Left ventricle myocardium inferior (tissue), 1 donor: ENCODE measurements at places on chromosomes 11 and 22. TPM values are rescaled to one million over a fixed set of nuclear protein-coding genes. Genes with fewer than 3 reads are reported as not detected.

ANGPTL5 gene
- 1.3 TPM for total RNA-seq

PATE4 gene
- total RNA-seq = not detected

GRCh38 chr22:44380756-44381486, 68.2 kb upstream of the SHISAL1 start:
- no peaks in the 10 kb centered on the region for H3K4me1 ChIP-seq
- DNase-seq = no peak
- H3K36me3 ChIP-seq = no peaks in the 10 kb centered on the region
- H3K27me3 ChIP-seq = peaks cover 10% of the 10 kb centered on the region
- H3K4me3 ChIP-seq = no peak overlapping the region

MED17 gene
- 21.0 TPM for total RNA-seq

GRCh38 chr11:126474220-126474619, 118.7 kb downstream of the ST3GAL4 start:
- no peaks in the 10 kb centered on the region for H3K27me3 ChIP-seq
- H3K36me3 ChIP-seq = no peaks in the 10 kb centered on the region
- peak overlapping the region; percentile 56 for H3K27ac ChIP-seq
- peak; percentile 36 for DNase-seq

GRCh38 chr22:46240907-46241306, 9.2 kb downstream of the CDPF1 start:
- H3K27me3 ChIP-seq = no peaks in the 10 kb centered on the region
- H3K4me3 ChIP-seq = no peak overlapping the region
- DNase-seq = no peak
- H3K4me1 ChIP-seq = peaks cover 92% of the 10 kb centered on the region

FUT4 gene
- 1.4 TPM for total RNA-seq

DNA sequence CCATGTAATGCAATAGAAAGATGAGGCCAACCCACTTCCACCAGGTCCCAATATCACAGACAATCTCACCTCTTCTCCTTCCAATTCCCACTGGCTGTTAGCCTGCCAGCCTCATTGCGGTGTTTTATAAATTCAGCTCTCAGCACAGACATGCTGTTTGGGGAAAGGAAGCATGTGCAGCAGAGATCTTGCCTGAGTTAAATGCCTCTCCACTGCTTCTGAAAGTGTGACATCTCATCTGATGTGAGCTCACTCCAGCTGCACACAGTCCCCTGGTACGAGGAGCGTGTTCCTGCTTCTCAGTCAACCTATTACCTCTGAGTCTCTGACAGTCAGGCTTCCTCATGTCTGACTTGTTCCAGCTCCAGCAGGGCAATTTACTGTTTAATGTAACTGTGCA, 122.7 kb upstream of the GUCY1A2 start:
- no peak for DNase-seq
- no peak overlapping the region for H3K4me3 ChIP-seq
- H3K27ac ChIP-seq = no peak overlapping the region
- H3K36me3 ChIP-seq = no peaks in the 10 kb centered on the region
- H3K4me1 ChIP-seq = no peaks in the 10 kb centered on the region

DNA sequence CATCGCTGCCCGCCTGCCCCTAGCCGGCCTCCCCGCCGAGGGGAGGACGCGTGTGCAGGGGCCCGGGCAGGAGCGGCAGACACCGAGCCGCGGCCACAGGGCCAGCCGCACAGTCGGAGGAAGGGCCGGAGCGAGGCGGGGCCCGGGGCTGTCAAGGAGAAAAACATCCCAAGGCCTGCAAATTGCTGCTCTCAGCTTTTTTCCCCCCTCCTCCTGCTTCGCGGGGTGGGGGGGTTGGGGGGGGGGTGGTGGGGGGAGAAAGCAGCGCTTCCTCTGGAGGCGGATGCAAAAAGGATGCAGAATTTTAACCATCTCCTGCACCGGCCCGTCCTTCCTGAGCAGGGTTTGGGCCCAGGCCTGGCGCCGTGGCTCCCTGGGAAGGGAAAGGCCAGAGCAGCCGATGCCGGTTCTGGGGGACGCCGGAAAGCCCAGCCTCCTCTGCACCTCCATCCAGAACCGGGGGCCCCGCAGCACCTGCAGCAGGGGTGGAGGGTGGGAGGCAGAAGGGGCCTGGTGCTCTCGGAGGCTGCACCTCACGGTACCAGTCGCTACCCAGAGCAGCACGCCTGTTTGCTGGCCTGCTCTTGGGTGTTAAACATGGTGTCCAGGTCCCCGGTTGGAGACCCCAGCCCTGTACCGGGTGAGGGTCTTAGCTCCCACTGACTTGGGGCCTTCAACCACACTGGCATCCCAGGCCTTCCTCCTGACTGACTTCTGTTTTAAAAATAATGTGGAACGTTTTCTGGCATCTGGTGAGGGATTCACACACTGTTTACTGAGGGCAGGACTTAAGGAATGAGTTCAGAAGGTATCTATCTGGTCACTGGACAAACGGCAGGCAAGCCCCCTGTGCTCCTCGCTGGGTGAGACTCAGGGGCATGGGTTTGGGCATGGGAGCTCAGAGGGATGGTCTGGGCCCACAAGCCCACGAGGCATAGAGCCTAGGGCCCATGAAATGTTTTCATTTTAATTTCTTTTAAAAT, 77.4 kb upstream of the WNT7B start:
- no peaks in the 10 kb centered on the region for H3K27me3 ChIP-seq
- peak overlapping the region; percentile 84 for H3K4me3 ChIP-seq
- peak overlapping the region; percentile 100 for H3K27ac ChIP-seq
- no peaks in the 10 kb centered on the region for H3K36me3 ChIP-seq

HEPACAM gene
- not detected for total RNA-seq

OR5B21 gene
- total RNA-seq = not detected

DNA sequence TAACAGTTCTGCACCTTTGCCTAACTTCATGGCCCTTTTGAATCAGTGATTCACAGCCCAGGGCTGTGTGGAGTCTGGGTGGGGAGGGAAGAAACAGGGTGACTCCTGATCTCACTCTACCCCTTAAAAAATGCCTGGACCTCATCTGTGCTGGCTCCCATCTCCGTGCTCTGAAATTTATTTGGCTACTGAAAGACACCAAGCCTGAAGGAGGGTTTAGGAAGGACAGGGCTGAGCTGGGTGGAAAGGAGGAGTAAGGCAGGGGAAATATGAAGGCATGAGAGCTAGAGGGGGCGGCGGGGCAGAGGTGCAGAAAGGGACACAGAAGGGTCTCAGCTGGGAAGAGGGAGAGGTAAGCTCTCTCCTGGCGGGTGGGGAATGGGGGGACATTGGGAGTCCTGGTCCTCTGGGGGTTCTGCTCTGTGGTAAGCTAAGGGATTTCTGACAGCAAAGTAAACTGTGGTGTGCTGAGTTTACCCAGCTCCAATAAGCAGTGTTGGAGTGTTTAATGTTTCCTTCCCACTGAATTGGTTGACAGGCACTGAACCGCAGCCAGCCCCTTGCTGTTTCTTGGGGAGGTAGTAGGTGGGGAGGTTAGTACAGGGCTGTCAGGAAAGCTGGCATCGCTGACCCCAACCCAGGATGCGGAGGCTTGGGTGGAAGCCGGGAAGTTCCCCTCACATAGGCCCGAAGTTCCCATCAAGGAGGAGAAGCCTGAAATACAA, 71.1 kb downstream of the RPUSD4 start:
- DNase-seq = no peak
- H3K36me3 ChIP-seq = no peaks in the 10 kb centered on the region
- peaks cover 15% of the 10 kb centered on the region for H3K27me3 ChIP-seq
- no peak overlapping the region for H3K4me3 ChIP-seq

DNA sequence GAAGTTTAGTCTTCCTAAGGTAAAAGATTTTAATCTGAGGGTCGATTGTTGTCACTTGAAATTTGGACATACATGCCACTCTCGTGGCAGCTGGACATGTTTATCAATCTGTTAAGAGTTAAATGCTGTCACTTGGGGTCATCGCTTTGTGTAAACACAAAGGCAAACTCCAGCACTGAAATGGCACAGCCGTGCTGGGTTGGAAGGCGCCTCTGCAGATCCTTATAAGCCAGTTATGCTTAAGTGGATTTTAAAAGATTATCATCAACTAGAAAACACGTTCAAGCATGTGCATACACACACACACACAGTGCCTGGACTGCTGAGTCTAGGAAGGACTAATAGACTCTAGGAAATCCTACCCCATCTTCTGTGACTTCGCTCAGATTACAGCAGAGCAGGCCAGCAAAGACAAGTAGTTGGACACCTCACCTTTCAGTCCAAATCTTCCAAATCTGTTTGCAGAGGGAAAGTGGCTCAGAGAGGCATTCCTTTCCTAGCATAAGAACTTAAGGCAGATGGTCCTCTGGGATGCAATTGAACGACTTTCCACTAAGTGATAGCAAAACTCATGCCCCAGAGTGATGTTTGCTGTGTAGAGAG, 83.7 kb downstream of the CACNG2 start:
- H3K4me3 ChIP-seq = no peak overlapping the region
- no peak for DNase-seq
- no peaks in the 10 kb centered on the region for H3K4me1 ChIP-seq
- no peak overlapping the region for H3K27ac ChIP-seq
- no peaks in the 10 kb centered on the region for H3K36me3 ChIP-seq

DNA sequence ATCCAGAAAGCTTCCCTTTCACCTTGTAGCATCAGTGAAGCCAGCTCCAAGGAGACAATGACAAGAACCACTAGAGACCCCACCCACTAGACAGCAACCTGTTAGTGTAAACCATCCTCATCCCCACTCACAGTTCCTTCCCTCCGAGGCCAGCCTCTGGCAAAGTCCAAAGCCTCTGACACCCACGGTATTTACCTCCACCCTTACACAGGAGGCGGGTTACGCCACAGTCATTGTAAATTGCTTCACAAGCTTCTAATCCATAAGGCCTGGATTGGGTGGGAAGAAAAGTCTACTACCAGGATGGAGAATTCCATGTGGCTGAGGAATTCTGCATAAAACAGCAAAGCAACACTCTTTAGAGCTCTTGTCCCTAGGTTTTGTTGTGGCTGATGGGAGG, 287.4 kb downstream of the BUD13 start:
- H3K4me1 ChIP-seq = no peaks in the 10 kb centered on the region
- peaks cover 71% of the 10 kb centered on the region for H3K27me3 ChIP-seq
- H3K27ac ChIP-seq = no peak overlapping the region
- no peak for DNase-seq
- H3K4me3 ChIP-seq = no peak overlapping the region

- H3K36me3 ChIP-seq = peaks cover 64% of the 10 kb centered on the region
- DNase-seq = no peak
- peaks cover 69% of the 10 kb centered on the region for H3K4me1 ChIP-seq
Measured at GRCh38 chr11:117219455-117219854, 12.4 kb downstream of the PCSK7 start.

GRCh38 chr11:112655371-112655770, 305.8 kb upstream of the NCAM1 start:
- peak; percentile 87 for DNase-seq
- peak overlapping the region; percentile 74 for H3K27ac ChIP-seq
- H3K27me3 ChIP-seq = no peaks in the 10 kb centered on the region

TSPAN4 gene
- total RNA-seq = 33.0 TPM

PIM3 gene
- 57.1 TPM for total RNA-seq

ATP5MG gene
- total RNA-seq = 854 TPM

DNA sequence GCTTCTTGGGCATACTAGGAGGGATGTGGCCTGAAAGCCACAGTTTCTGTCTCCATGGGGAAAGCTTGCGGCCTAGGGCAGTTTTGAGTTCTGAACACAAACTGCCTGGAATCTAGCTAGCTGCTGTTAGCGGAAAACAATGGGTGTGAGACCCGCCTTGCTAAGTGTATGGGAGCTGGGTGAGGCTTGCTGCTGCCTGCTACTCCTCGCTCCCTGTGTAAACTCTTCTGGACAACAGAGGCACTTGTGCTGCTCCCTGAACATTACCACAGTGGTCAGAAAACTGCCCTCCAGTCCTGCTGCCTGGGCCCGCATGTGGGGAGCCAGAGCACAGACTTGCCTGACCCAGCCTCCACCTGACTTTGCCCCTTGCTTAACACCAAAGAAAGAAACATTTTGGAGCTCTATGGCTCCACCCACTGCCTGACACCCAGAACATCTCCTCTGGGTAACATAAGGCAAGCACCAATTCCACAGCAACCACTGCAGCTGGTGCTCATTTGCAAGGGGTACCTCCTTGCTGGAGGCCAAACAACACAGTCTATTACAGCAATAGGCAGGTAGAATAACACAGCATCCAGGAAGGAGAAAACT, 766.3 kb upstream of the RAG2 start:
- no peaks in the 10 kb centered on the region for H3K27me3 ChIP-seq
- H3K4me1 ChIP-seq = no peaks in the 10 kb centered on the region
- no peaks in the 10 kb centered on the region for H3K36me3 ChIP-seq
- no peak overlapping the region for H3K4me3 ChIP-seq

DNA sequence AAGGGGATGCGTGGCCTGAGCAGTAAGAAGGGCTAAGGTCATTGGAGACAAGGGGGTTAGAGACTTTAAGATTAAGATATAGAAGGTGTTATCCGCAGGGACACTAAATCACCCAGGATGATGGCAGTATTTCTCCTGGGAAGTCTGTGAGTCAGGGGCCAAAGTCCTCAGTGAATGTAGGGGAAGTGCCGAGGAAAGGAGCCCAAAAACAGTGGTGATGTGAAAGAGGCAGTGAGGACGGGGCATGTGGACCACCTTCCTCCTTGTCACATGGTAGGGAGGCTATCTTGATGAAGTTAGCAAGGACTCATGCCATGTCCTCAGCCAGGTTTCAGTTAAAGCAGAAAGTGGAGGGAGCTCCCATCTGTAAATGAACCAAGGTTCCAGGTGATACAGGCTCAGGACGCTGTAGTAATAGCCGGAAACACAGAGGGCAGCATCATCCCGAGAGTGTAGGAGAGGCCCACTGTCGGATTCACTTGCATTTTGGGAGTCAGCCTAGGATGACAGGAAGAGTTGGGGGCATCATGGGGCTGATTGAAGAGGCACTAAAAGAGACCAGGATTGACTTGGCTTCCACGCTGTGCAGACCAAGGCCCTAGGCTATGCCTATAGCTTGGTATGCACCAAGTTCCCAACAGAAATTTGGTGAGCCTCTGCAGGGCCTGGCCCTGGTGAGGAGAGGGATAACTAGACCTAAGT, 33.5 kb downstream of the WEE1 start:
- no peaks in the 10 kb centered on the region for H3K4me1 ChIP-seq
- DNase-seq = no peak
- H3K27me3 ChIP-seq = no peaks in the 10 kb centered on the region

GRCh38 chr22:22618448-22618847, 26.0 kb upstream of the GGTLC2 start:
- H3K4me1 ChIP-seq = no peaks in the 10 kb centered on the region
- peaks cover 40% of the 10 kb centered on the region for H3K27me3 ChIP-seq
- DNase-seq = no peak
- H3K4me3 ChIP-seq = no peak overlapping the region
- H3K27ac ChIP-seq = no peak overlapping the region

DNA sequence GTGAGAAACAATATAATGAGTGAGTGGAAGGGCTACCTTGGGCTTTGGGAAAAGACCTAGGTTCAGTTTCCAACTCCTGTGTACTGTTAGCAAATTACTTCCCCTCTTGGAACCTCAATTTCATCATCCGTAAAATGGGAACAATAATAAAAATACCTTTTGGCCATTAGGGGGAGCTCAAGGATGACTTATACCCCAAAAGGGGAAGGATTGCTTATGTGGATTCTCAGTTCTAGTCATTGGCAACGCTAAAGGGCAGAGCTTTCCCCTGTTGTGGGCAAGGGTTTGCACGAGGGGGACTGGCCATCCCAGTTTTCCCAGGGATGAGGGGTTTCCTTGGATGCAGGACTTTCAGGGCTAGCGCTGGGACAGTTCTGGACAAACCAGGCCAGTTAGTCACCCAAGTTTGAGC, 3.1 kb upstream of the COMMD9 start:
- H3K27ac ChIP-seq = no peak overlapping the region
- H3K4me1 ChIP-seq = peaks cover 23% of the 10 kb centered on the region
- DNase-seq = no peak
- H3K27me3 ChIP-seq = no peaks in the 10 kb centered on the region
- H3K4me3 ChIP-seq = no peak overlapping the region

OR8G1 gene
- total RNA-seq = not detected

- no peaks in the 10 kb centered on the region for H3K36me3 ChIP-seq
- no peak overlapping the region for H3K4me3 ChIP-seq
- no peak overlapping the region for H3K27ac ChIP-seq
- H3K4me1 ChIP-seq = no peaks in the 10 kb centered on the region
Measured at GRCh38 chr11:76250520-76251225, 44.4 kb upstream of the WNT11 start.
